ENCODE measurements at places on chromosomes 12 and 14. TPM values are rescaled to one million over a fixed set of nuclear protein-coding genes. Genes with fewer than 3 reads are reported as not detected.

The ART4 gene
- polyA plus RNA-seq, result not detected

The CGRRF1 gene
- polyA plus RNA-seq, result 22.9 TPM

The EMC9 gene
- 114 TPM for polyA plus RNA-seq

The EGLN3 gene
- 33.1 TPM for polyA plus RNA-seq

The RAPGEF3 gene
- 5.5 TPM for polyA plus RNA-seq

The LRP6 gene
- 18.1 TPM for polyA plus RNA-seq

The SLC7A8 gene
- 12.6 TPM for polyA plus RNA-seq

The IL23A gene
- not detected for polyA plus RNA-seq

Measured in cardiac muscle cell (in vitro differentiated cells and primary cell).